Stimulated activated CD8-positive, alpha-beta memory T cell treated with anti-CD3 and anti-CD28 coated beads, Interleukin-15, amount 100 ng/mL, for 1 hour (primary cell): ENCODE measurements at places on chromosomes 12 and 14.

DNA sequence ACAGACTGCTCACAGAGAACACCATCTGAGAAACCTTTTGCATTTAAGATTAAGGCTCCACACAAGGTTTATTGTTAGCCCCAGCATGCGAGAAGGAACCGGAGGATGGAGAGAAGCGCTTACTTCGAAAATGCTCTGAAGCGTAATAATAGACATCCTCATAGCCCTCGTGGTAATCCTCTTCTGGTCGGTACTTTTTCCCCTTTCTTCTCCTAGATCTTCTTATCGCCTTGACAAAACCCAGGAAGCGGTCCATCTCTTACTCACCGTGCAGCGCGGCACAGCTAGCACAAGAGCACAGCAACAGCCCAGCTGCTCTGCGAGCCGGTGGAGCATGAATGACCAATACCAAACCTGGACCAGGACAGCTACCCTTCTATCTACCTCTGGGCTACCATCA lies 125.1 kb upstream of the GRIP1 start:
- DNase-seq, result no peak

DNA sequence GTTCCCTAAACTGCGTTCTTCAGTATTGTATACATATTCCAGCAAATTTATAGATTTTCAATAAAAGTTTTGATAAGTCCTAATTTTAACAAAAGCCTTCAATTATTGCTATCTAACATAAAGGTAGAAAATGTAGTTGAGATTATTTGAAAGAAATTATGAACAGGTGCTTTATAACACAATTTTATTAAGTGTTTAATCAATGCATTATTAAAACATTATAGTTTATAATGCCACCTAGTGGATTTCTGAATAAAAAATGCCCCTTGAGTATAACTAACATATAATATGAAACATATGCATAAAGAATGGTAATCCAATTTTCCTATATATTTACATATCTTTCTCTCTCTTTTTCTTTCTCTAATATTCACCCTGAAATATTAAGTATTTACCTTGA lies 515.3 kb downstream of the SLC6A15 start:
- DNase-seq, result no peak

DNA sequence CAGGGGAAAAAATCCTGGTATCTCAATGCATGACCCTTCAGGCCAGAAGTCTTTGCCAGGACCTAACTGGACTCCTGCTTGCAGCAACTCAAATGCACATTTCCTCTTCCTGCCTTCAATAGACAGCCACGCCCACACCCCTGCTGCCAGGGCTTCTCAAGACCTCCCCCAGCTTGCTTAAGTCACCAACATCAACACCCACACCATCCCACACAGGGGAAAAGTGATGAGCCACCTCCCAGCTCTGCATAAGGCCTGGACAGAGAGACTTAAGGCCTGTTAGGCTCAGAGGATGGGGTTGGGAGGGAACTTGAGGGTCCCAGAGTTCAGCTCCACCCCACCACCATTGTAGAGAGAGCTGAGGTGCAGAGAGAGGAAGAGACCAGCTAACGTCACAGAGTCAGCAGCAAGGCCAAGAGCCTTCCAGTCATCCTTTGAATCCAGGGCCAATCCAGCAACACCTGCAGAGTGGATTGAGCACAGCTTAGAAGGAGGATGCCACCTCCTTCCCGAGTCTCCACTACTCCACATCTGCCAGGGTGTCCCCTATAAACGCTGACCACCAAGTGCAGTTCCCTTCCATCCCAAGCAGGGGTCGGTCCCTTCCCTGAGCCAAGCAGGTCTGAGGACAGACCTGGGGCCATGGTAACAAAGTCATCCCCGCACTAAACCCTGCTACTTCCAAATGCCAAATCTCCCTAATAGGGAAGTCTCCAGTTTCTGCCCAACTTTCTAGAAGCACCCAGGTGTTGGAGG lies 50.0 kb downstream of the KDM2B start:
- DNase-seq, result peak; percentile 51

GRCh38 chr12:14431975-14432374 lies 66.5 kb downstream of the ATF7IP start:
- no peak for DNase-seq

GRCh38 chr14:37678916-37679315 lies 83.5 kb downstream of the TTC6 start:
- DNase-seq, result no peak

- DNase-seq, result no peak
These were observed 58.0 kb upstream of the TRHDE start for GRCh38 chr12:72214163-72214562.
